H1 (cell line): ENCODE measurements at places on chromosomes 11 and 22.
A peak's percentile ranks its signal among the peaks of the same experiment; 100 is the strongest.

DNA sequence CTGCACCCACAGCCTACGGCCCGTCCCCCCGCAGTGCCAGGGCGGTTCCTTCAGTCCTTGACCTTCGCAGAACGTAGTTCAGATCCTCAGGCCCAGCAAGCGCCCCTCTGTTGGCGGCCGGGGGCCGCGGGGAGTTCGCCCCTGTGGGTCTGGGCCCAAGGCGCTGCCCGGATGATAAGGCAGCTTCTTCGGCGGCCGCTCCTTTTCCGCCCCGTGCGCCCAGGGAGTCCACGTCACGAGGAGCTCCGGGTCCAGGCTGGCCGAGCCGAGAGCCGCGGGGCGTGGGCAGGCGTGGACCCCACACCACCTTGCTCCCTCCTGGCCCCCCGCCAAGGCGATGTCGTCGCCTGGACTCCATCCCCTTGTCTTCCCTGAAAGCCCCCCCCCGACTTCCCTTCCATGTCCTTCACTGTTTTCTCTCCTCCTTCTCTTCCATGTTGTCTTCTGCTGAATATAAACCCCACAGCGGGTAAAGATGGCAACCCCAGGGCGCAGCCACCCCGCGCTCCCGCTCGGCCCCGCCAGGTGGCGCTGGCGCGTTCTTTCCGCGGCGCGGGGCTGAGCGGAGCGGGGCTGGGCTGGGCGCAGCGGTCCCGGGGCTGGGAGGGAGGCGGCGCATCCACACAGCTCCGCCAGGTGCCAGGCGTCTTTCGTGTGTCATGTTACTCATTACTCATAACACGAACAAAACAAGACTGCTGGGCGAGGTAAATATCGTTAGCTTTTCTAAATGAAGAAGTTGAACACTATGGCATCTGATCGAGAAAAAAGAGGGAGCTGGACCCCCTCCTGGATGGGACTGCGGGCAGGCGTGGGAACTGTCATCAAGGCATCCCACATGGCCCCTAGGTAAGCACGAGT, 321.0 kb downstream of the NTM start:
- DNase-seq = no peak

GRCh38 chr11:67562963-67563704, 20.5 kb upstream of the GSTP1 start:
- no peak for DNase-seq

- DNase-seq = no peak
Observed at GRCh38 chr22:37742376-37743171, 45.7 kb downstream of the TRIOBP start.

DNA sequence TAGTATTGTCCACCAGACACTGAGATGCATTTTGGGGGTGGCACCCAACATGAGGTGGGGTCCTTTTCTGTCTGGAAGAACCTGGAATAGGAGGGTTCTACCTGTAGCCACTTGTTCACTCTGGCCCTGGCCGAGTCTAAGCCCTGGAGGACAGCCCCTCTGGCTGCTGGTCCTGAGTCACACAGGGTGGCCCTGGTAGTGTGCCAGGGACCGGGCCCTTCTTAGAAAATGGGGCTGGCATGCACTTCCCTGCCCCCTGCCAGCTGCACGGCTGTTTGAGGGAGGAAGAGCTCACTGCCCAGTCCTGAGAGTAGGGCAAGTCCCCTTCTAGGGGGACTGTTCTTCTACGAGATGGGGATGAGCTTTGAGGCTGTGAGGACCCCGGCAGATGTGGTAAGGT, 2.2 kb downstream of the PLCB3 start:
- no peak for DNase-seq

GRCh38 chr11:70156291-70157037, 46.6 kb upstream of the FADD start:
- DNase-seq = no peak

DNA sequence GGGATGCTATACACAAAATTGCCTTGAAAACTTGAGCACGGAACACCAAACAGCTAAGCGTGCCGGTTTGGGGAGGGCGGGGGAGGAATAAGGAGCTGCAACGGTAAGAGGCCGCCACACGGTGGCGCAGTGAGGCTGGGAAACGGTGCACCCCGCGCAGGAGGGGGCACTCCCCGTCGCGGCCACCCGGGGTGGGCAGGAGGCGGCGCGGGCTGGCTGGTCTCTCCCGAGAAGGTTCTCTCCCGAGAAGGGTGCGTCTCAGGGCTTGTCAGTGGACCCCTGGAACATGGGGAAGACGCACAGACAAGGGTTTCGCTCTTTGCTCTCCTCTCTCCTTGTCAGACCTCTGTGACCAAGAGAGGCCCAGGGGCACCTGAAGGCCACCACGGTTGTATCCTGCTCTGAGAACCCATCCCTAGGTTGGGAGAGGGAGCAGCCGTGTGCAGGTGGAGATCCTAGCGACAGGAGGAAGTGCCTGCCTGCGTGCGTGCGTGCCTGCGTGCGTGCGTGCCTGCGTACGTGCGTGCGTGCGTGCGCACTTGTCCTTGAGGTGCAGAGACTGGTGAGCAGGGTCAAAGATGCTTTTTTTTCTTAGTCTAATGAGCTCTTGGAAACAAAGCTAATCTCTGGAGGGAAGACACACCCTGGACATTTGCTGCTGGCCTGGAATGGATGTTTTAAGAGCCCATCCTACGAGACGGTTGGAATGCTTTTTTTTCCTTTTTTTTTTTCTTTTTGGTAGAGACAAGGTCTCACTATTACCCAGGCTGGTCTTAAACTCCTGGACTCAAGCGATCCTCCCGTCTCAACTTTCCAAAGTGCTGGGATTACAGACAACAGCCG, 18.1 kb upstream of the JAM3 start:
- DNase-seq = peak; percentile 85

- DNase-seq = no peak
Observed at GRCh38 chr11:10667521-10667885, 26.1 kb downstream of the IRAG1 start.

DNA sequence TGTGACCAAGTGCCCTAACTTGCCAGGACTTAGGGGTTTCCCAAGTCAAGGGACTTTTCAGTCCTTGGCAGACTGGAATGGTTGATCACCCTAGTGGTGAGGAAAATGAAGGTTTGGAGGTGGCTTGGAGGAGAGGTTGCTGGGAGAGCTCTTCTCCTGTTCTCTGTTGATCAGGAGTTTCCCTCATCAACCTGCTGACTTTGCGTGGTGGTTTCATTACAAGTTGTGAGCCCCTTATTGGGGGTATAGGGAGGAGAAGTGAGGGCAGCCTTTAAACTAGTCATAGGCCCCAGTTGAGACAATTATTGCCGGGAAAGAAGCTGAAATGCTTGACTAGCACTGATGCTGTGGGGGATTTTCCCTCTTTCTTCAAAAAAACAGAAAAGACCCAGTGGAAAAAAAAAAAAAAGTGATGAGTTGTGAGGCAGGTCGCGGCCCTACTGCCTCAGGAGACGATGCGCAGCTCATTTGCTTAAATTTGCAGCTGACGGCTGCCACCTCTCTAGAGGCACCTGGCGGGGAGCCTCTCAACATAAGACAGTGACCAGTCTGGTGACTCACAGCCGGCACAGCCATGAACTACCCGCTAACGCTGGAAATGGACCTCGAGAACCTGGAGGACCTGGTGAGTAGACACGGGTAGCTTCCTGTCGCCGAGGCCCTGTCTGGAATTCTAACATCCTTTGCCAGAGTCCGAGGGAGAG, at the start of gene CXCR5:
Gene CXCR5, plus strand, starts transcription at position 525 of the 704 bp plus-strand sequence. Its CDS starts 50 bp downstream, at position 575.
- DNase-seq = no peak

DNA sequence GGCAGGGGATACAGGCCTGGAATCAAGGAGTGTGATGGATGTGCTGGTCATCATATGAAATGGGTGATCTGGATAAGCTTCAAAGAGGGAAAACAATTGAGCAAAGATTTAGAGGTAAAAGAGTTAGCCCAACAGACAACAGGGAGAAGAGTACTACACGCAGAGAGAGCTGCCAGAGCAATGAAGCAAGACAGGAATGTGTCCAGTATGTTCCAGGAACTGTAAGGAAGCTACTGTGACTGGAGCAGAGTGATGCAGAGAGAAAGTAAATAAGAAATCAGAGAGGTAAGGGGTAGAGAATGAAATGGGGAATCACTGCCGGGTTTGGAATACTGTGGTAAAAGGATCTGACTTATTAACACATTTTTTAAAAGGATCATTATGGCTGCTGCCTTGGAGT, 255.1 kb downstream of the DCDC1 start:
- no peak for DNase-seq

- peak; percentile 83 for DNase-seq
Observed at GRCh38 chr22:25564979-25565677, 653 bp downstream of the GRK3 start.

DNA sequence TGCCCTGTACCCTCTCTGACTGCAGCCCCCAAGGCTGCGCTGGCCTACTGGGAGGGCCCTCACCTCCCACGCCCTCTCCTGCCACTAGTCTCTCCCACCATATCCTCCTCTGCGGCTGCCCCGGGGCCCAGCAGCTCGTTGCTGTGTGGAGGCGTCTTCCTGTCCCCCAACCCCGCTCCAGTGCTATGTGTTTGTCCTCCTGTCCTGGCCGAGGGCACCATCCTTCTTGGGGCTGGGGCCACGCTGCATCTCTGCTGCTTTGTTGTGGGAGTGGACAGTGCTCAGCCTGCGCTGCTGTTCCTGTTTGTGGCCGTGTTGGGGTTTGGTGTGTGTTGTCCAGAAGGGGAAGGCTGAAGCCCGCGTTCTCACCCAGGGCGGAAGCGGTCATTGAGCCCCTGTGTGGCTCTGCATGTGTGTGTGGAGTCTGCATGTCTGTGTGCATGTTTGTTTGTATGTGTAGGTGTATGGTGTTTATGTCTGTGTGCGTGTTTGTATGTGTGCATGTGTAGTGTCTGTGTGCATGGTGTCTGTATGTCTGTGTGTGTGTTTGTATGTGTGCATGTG, 15.7 kb downstream of the TPCN2 start:
- no peak for DNase-seq

GRCh38 chr22:16933291-16934282, 74.4 kb downstream of the GAB4 start:
- DNase-seq = no peak

DNA sequence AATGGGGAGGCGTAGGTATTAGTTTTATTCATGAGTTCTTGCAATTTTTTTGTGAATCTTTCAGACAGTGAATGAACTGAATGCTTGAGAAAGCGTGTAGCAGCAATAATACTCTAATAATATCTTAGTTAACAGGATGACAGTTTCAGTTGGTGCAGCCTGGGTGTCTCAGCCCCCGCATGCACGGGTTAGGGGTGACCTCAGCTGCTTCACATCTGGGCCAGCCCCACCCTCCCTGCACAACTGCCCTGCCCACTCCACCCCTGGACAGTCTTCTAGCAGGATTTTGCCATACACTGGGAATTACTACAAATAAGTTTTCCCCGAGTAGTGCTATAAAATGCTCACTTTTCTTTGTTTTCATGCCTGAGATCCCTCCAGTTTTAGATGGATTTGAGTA, 83.2 kb downstream of the ST3GAL4 start:
- DNase-seq = no peak

DNA sequence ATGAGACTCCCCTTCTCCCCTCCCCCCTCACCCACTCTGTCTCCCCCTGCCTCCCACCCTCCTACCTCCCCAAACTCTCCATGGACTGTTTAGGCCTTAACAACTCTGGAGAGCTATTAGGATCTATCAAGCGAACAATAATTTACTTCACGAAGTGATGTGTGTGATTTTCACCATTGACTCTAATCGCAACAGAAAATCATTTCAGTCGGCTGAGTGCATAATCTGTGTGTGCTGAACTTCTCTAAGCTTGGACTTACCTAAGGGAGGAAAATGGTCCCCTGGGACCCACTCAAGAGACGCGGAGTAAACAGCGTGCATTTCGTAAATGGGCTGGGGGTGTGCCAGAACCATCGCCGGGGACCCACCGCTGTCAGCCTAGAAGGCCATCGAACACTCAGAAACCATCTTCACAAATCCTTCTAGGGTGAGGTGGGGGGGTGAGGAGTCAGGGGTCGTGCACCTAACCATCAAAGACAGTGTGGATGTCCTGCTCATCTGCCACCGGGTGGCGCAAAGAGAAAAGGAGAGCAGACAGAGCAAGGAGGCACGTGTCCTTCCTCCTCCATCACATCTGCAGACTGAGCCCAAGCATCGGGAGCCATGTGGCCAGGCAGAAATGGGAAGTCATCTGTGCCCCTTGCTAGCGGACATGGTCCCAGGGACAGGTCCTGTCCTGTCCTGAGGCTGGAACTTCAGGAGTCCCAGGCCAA, 62.1 kb upstream of the NUP50 start:
- DNase-seq = no peak

GRCh38 chr11:119671051-119671450, 57.9 kb downstream of the NECTIN1 start:
- DNase-seq = no peak
